ENCODE measurements at places on chromosomes 6 and 20.

- DNase-seq: no peak
These were observed 77.1 kb downstream of the CBFA2T2 start for GRCh38 chr20:33566781-33567603.

DNA sequence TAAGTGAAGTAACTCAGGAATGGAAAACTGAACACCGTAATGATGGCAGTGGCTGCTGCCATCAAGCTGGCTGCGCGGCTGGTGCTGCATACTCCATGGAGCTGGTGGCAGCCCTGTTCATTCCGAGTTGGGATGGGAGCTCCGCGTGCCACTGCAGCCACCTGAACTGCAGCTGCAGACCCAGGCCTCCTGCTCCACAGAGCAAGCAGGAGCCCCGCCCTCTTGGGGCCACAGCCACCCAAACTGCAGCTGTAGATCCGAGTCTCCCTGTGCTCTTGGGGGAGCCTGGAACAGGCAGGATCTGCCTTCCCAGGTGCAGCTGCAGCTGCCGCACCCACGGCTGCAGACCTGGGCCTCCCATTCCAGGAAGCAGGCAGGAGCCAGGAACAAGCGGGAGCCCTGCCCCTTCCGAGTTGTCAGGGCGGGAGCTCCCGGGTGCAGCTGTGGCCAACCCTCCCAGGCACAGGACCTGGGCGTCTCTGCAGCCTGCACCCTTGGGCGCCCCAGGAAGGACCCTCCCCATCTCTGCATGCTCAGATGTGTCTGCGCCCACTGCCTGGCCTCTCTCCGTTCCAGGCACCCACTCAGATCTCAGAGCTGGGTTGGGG is 120.2 kb downstream of the GMPR start:
- no peak for DNase-seq

DNA sequence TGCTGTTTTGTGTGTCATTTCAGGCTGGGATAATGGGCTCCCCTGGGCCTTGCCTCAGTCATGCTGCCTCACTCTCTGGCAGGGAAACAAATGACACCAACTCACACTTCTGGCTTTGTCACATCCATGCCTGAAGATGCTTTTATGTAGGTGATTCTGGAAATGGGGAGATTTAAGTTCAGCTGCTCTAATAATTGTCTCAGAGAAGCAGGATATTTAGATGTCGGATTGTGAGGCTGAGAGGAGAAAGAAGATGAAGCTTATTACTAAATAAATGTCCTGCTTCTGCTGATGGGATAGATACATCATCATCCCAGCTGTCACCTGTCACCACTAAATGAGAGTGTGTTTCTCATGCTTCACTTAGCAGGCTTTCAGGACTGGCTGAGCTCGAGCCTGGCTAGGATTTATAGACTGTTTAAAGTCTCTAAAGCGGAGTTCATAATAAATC is 480.2 kb upstream of the SPTLC3 start:
- DNase-seq: no peak

GRCh38 chr20:55538261-55538908 is 466.9 kb downstream of the CBLN4 start:
- no peak for DNase-seq

DNA sequence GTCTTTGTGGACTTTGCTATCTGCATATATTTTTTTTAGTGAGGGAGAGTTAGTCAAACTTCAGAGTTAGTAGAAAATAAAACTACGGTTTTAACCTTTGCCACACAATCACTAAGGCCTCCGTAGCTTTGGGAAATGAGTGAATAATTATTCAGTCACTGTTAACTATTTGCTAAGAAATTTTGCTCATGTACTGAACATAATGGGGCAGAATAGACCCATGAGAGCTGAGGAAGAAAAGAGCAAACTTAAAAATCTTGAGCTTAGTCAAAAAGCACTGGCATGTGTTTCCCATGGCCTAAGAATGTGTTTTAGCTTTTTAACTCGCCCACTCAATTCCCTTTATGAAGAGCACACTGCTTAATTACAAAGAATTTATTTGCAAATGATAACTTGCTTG is 60.4 kb upstream of the SUPT3H start:
- no peak for DNase-seq

- no peak for DNase-seq
These were observed 29.9 kb downstream of the FBXO30 start for GRCh38 chr6:145784683-145785082.

DNA sequence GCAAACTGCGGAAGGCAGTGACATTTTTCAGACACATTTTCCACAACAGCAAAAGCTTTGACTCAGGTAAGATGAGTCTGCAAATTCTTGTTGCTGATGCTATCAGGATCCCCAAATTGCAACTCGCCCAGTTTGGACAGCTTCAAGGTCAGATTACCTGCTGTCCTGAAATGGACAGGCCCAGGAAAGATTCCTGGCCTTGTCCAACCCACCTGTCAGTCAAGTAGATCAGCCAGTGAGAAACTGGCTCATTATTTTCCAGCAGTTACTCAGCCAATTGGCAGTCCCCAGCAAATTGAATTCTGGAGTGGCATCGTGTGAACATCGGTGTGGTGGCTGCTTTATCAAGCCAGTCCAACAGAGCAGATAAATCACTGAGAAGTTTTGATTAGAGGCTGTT is 84.5 kb upstream of the SNAP25 start:
- no peak for DNase-seq

Measured in activated CD4-positive, alpha-beta T cell treated with anti-CD3 and anti-CD28 coated beads for 4 hours (primary cell).